ENCODE measurements at places on chromosomes 3 and 15.

DNA sequence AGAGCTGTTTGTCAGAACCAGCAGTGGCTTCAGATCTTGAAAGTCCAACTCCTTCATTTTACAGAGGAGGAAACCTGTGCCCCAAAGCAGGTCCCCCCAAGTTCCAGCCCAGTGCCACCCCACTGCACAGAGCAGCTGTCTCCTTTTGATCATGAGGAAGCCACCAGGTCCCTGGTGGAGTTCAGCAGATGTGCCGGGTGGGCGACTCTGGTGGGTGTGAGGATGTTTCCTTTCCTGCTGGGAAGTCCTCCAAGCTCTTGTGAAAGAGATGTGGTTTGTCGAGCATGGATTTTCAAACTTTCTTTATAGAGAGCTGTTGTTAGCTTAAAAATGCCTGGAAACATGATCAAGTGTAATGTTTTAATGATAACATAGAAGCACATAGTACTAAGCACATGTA lies 52.0 kb downstream of the SMAD3 start:
- no peak for DNase-seq

DNA sequence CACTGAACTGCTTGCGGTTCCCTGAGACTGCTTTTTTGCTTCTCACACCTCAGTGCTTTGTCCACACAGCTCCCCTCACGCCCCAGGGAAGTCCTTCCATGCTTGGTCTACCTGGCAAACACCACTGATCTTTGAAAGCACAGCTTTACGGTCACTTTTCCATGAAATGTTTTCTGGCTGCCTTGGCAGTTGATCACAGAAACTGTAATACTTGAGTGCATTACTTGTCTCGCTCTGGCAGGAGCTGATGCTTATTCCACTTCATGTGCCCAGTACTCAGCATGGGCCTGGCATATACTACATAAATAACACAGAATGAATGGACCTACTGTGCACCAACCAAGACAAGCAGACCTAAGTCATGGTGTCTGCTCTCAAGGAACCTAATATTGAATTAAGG lies 121.1 kb downstream of the MEX3B start:
- DNase-seq = no peak

DNA sequence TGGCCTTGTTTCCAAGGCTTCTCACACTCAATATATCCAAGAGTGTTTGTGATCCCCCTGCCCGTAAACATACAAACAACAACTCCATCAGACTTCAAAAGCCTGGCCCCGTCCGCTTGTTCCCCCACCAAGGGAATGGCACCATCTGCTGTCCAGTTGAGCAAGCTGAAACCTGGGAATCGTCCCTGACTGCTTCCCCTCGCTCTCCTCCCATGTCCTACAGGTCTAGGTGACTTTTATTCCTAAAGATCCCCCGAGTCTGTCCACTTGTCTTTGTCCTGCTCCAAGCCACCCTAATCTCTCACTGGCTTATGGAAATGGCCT lies 27.9 kb upstream of the FAM174B start:
- no peak for DNase-seq

GRCh38 chr3:188649521-188649920 lies 495.6 kb downstream of the LPP start:
- DNase-seq = no peak

- DNase-seq = peak; percentile 10
Measured at GRCh38 chr3:187064210-187065115, 74.8 kb downstream of the RPL39L start.

GRCh38 chr15:35752134-35752466 lies 206.1 kb upstream of the DPH6 start:
- no peak for DNase-seq

DNA sequence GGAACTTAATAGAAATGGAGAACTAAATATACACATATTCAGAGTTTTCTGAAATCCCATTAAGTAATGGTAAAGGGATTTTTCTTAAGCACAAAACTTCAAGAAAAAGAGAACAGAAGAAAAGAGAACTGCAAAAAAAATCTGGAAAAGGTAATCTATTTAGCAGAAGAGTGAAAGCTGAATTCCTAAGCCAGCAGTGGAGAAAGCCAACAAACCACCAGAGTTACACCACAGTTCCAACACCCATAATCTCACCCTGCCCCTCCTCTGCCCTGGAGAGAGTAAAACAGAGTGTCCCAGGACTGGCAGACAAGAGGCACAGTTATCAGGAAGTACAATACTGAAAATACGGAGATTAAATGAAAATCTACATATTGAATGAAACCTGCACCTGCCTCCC lies 29.4 kb downstream of the TP53BP1 start:
- no peak for DNase-seq

GRCh38 chr15:91283155-91283554 lies 183.1 kb downstream of the SV2B start:
- no peak for DNase-seq

GRCh38 chr3:128100161-128100560 lies 23.5 kb downstream of the RUVBL1 start:
- DNase-seq = no peak

DNA sequence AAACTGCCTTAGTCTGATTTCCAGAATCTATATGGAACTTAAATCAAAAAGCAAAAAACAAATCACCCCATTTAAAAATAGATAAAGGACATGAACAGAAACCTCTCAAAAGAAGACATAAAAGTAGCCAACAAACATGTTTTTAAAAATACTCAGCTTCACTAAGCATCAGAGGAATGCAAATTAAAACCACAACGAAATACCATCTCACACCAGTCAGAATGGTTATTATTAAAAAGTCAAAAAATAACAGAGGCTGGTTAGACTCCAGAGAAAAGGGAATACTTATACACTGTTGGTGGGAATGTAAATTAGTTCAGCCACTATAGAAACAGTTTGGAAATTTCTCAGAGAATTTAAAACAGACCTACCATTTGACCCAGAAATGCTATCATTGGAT lies 367.9 kb downstream of the ZIC4 start:
- DNase-seq = no peak

GRCh38 chr3:104275199-104275598 lies 1091.5 kb upstream of the ALCAM start:
- DNase-seq = no peak

- DNase-seq = no peak
Measured at GRCh38 chr3:98099848-98100247, 12.9 kb downstream of the OR5AC2 start.

GRCh38 chr15:71117714-71118305 lies 2.5 kb downstream of the THSD4 start:
- no peak for DNase-seq

DNA sequence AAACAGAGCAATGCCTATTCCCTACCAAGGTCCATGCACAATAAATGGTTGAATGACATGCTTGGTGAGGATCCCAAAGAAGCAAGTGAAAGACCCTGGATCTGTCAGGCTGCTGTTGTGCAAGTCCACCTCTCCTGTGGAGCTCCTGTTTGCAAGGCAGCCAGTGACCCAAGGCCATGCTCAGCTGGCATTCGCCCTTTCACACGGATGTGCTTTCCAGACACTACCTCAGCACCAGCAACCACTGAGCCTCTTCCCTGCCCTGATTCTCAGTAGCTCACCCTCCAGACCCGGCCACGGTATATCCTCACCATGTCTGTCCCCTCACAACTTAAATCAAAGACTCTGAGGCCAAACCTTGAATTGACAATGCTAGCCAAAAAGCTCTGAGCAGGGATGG lies 23.3 kb downstream of the WWTR1 start:
- no peak for DNase-seq

DNA sequence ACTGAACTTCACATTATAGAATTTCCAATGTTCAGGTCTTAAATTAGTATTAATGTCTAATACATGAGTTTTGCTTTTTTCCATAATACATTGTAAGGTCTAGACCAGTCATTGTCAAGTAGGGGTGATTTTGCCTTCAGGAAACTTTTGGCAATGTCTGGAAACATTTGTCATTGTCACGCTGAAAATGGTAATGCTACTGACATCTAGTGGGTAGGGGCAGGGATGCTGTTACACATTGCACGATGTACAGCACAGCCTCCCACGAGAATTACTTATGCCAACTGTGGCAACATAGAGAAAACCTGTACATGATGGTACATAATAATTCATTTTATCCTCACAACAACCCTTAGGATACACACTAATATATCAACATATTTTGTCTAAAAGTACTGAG lies 384.1 kb downstream of the CADM2 start:
- no peak for DNase-seq

DNA sequence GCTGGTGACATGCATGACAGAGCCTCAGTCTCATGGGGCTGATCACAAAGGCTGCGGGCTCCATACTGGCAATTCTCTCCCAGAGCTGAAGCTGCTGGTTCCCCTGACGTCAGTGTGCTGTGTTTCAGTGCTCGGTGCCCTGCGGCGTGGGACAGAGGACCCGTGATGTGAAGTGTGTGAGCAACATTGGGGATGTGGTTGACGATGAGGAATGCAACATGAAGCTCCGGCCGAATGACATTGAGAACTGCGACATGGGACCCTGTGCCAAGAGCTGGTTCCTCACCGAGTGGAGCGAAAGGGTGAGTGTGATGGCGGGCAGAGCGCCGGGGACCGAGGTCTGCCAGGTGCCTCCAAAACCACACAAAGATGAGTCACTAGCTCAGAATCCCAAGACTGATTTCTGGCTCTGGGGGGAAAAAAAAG lies 62.0 kb upstream of the NR2E3 start:
- no peak for DNase-seq

- DNase-seq = no peak
Measured at GRCh38 chr3:194865615-194866014, 179.9 kb downstream of the FAM43A start.

GRCh38 chr3:37907371-37907770 lies 45.7 kb downstream of the CTDSPL start:
- DNase-seq = no peak

DNA sequence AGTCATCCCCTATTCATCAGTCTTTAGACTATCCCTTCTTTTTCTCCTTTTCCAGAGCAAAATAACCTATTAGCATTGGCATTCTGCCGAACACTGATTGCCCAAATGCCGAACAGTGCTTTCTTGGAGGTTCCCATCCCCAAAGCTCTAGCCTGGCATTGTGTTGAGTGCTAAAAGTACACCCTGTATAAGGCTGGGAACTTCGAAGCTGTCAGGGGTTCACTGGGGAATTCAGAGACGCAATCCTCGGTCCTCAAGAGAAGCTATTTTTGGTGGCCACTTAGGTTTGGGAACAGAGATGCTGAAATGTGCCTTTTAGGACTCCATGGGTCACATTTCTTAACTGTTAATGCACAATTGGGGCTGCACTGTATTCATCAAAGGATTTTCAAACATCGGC lies 8.4 kb downstream of the FRMD5 start:
- no peak for DNase-seq

GRCh38 chr15:100131321-100132224 lies 210.2 kb downstream of the ADAMTS17 start:
- DNase-seq = no peak

DNA sequence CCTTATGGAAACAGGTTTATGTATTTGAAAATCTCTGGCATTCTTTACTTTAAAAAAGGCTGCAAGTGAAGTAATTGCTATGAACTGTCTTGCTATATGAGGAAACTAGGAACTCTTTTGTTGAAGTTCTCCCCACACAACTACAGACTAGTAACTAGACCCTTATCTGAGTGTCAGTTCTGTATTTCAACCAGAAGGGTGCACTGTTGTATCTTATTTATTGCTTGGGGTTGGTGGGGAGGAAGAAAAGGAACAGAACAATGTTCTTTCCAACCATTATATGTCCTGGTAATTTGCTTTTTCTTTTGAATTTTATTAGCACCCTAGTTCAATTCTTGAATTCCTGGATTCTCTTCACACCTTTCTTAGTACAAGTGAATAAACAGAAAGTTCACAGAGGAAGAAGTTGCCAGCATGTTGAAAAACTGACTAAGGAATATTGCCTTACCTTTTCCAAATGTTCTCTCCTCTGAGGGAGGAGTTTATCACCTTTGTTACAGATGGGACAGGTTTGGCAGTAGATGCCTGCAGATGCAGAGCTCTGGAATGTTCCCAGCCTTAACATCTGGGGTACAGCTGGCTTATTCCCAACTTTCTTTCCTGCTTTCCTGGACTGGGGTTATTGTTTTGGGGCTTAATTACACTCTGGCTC lies 162.4 kb upstream of the CFAP20DC start:
- no peak for DNase-seq

DNA sequence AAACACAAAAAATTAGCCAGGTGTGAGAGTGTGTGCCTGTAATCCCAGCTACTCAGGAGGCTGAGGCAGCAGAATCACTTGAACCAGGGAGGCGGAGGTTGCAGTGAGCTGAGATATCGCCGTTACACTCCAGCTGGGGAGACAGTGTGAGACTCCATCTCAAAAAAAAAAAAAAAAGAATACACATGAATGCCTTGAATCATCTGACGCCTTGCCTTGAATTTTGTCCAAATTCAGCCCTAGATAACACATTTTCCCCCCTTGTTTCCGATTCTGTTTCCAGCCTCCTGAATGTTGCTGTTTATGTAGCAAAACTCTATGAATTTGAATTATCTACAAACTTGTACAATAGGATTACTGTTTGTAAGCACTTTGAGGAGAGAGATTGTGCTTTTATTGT lies 98.7 kb upstream of the ARL6 start:
- no peak for DNase-seq

DNA sequence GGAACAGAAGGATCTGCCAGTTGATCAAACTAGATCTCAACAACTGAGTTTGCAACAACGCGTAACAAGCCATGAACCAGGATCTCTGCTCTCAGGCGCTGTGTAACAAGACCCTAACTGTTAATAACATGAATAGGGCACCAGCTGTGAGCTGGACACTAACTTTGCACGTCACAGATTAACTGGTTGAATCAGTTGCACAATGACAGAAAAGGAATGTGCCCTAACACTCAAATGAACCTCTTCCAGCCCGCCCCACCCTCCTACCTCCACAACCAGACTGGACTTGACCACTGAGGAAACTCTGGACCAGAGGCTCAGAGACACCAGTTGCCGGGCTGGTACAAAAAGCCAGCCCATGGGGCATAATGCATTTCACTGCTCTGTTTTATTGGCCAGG lies 34.3 kb downstream of the MCF2L2 start:
- no peak for DNase-seq

- no peak for DNase-seq
Measured at GRCh38 chr3:165476399-165477060, 280.3 kb upstream of the SLITRK3 start.

- DNase-seq = no peak
Measured at GRCh38 chr3:7322957-7323669, 462.2 kb downstream of the GRM7 start.

DNA sequence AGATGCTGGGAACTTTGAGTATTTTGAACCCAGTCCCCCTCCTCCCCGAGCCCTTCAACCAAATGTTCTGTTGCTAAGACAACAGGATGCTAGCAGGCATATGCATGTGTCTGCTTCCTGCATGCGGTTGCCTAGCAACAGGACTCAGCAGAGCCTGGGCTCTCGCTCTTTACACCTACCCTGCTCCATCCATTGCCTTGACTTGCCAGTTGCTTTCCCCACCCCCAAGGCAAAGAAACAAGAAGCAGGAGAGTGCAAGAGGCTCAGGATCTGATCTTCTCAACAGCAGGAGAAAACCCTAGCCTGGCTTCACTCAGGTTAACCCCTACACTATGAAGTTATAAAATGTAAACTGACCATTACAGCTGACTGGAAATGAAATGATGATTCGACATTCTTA lies 393.0 kb downstream of the IGSF11 start:
- DNase-seq = no peak

Measured in left lung (tissue), 14 donors.